ENCODE measurements at places on chromosomes 7 and 10.

GRCh38 chr7:116200963-116201362 lies 9.4 kb upstream of the TES start:
- no peak for DNase-seq

- no peak for DNase-seq
Observed at GRCh38 chr7:127968547-127968946, 62.7 kb downstream of the LRRC4 start.

DNA sequence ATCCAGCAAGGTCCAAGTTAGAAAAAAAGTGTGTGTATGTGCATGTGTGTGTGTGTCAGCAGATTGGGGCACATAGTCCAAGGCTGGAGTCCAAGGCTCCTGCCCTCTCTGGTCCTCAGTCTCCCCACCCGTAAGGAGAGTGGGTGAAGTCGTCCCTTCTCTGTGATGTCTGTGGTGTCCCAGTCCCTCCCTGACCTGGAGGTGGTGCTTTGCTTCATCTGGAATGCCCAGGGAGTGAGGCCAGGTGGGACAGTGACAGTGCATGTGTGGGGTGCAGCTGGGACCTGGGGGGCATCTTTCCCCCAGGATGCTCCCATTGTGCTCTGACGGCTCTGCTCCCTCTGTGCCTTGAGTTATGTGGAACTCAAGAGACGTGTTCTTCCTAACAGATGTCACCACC lies 18.0 kb downstream of the AQP1 start:
- no peak for DNase-seq

DNA sequence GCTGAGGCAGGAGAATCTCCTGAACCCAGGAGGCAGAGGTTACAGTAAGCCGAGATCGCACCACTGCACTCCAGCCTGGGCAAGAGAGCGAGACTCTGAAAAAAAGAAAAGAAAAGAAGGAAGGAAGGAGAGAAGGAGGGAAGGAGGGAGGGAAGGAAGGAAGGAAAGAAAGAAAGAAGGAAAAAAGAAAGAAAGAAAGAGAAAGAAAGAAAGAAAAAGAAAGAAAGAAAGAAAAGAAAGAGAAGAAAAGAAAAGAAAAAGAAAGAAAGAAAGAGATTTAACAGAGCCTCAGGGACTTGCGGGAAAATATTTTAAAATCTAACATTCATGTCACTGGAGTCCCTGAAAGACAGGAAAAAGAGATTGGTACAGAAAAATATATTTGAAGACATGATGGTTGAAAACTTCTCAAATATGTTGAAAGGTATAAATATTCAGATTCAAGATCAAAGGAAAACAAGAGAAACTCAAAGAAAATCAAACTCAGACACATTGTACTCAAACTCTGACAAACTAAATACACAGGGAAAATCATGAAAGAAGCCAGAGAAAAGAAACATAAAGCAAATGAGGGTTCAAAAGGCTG lies 25.3 kb upstream of the DNAAF5 start:
- DNase-seq: no peak

GRCh38 chr7:129210989-129211312 lies 13.9 kb upstream of the AHCYL2 start:
- DNase-seq: no peak

DNA sequence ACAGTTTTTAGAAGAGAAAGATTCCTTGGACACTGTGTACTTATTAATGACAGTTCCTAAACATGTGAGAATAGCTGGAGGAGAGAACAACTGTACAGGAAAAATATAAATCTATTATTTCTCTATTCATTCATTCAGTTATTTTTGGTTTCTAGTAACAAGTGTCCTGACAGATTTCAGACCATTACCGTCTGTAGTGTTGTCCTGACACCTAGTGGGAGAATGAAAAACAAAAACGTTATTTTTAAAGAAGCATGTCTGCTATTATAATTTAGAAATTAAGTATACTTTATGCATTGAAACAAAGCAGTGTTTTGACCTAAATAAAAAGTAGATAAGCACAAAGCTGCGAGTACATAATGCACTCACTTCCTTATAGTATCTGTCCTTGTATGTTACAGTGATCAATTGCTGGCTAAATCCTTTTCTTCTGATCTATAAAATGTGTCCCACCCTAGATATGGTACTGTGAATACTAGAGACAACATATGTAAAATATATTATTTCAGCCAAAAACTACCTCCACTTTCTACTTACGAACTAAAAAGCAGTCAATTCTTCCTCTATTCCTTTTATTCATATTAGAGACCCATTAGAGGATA lies 575.6 kb downstream of the ARL4A start:
- DNase-seq: no peak

DNA sequence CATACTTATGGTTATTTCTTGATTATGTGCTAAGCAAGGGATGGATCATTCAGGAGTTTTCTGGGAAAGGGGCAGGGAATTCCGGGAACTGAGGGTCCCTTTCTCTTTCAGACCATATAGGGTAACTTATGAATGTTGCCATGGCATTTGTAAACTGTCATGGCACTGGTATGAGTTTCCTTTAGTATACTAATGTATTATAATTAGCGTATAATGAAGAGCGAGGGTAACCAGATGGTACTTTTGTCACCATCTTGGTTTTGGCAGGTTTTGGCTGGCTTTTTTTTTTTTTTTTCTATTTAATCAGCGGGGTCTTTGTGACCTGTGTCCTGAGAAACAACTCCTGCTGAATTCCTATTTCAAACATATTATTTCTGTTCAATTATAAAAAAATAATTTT lies 237.6 kb upstream of the PTER start:
- DNase-seq: no peak

Measured in stimulated activated naive CD8-positive, alpha-beta T cell treated with anti-CD3 and anti-CD28 coated beads, Interleukin-15, Interleukin-2, amounts not matched to agents 100 U/mL and 50 U/mL, for 24 hours (primary cell).